ENCODE measurements at places on chromosomes 4 and X.
A peak's percentile ranks its signal among the peaks of the same experiment; 100 is the strongest.

- DNase-seq, result no peak
Measured at GRCh38 chrX:35809781-35810180, 11.6 kb downstream of the MAGEB16 start.

- peak; percentile 10 for DNase-seq
Measured at GRCh38 chr4:54746218-54746617, 88.5 kb downstream of the KIT start.

- no peak for DNase-seq
Measured at GRCh38 chrX:30161043-30161442, 54.3 kb upstream of the MAGEB2 start.

GRCh38 chr4:83251447-83251830 is 33.2 kb downstream of the COQ2 start:
- no peak for DNase-seq

- no peak for DNase-seq
Measured at GRCh38 chr4:104896660-104897645, 249.7 kb upstream of the TET2 start.

GRCh38 chr4:5845035-5845905 is 47.6 kb downstream of the CRMP1 start:
- no peak for DNase-seq

GRCh38 chrX:63961964-63962363 is 176.9 kb upstream of the ARHGEF9 start:
- no peak for DNase-seq

GRCh38 chr4:18213576-18214198 is 192.1 kb upstream of the LCORL start:
- no peak for DNase-seq

Data from stimulated activated naive CD8-positive, alpha-beta T cell treated with anti-CD3 and anti-CD28 coated beads, Interleukin-15, Interleukin-2, amounts not matched to agents 100 U/mL and 50 U/mL, for 24 hours (primary cell).